Cardiac fibroblast (primary cell): ENCODE measurements at places on chromosomes 4 and X.
A peak's percentile ranks its signal among the peaks of the same experiment; 100 is the strongest.

DNA sequence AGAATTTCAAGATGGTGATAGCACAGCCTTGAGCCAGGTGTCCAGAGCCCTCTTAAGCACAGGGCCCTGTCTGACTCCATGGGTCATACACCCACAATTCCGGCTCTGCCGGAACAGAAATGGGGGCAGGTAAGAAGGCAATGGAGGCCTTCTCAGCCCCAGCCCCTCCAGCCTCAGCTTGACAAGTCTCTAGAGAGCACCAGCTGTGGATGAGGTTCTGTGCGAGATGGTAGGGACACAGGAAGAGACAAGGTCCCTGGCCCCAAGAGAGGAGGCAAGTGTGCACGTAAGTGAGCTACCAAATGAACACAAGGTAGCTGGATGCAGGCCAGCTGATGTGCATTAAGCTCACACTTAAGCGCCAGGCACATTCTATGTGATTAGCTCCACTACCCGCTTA is 2.4 kb upstream of the PRRG3 start:
- DNase-seq: no peak

- no peak for DNase-seq
Measured at GRCh38 chr4:14902342-14902741, 99.9 kb upstream of the CPEB2 start.

GRCh38 chrX:96833333-96833732 is 50.4 kb upstream of the RPA4 start:
- no peak for DNase-seq

DNA sequence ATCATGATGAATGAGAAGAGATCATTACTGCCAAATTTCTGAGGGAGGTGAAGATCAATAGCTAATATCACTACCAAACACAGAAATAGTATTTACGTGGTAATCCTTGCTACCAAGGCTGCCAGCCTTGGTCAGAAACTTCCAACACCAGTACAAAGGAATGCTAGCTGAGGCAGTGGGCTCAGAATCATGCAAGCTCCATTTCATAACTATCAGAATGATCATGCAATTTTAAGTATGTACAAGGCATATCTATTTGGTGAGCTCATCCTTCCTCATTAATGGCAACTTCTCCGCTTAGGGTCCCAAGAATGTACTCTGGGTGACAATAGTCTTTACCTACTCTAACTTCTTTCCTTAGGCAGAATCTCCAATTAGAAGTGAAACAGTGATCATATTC is 135.0 kb downstream of the GPC3 start:
- no peak for DNase-seq

DNA sequence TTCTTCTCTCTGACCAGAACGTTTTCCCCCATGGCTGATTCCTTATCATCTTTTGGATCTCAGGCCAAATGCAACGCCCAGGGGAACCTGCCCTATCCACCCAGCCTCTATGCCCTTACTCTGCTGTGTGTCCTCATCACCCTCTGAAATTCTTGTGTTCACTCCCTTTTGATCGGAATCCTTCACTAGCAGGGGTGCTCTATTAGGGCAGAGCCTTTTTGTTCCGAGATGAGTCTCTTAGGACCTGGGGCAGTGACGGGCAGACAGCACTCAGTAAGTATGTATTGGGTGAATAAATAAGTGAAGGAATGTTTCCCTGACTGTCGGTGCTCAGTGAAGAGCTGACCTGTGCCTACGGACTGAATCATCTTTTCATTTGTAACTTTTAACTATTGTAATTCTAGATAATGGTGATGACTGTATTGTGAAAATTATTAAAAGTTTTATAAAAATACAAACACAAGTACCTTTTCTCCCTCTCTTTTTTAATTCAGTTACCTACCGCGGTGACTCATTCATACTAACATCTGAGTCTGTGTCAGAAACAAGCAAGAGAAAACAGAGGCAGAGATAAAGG is 4.8 kb upstream of the TENM3 start:
- DNase-seq: no peak

GRCh38 chr4:38128478-38129459 is 168.6 kb downstream of the PTTG2 start:
- peak; percentile 49 for DNase-seq

DNA sequence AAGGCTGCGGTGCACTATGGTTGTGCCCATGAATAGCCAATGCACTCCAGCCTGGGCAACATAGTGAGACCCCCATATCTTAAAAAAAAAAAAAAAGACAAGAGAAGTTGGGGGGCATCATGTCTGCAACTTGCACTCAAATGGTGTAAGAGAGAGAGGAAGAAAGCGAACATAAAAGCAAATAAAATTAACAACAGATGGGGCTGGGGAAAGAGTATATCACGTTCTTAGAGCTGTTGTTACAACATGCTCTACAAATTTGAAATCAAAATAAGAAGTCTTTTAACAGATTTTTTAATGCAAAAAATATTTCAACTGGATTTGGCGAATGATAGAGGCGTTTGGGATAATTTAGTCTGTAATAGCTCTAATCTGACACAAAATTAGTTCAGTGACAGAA is 144.9 kb downstream of the FNIP2 start:
- DNase-seq: no peak

DNA sequence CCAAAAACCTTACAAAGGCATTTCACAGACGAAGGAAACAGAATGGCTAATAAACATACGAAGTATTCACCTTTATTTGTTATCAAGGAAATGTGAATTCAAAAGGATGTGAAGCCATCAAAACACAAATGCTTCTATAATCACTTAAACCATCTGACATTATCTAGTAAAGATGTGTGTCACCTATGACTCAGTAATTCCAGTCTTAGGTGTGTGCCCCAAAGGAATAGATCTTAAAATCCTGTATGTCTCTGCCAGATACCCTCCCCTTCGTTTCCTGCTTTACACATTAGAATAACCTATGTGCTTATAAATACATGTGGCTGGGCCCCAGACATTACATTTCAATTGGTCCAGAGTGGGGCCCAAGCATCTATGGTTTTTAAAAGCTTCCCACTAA is 41.8 kb upstream of the CEP135 start:
- DNase-seq: peak; percentile 47

DNA sequence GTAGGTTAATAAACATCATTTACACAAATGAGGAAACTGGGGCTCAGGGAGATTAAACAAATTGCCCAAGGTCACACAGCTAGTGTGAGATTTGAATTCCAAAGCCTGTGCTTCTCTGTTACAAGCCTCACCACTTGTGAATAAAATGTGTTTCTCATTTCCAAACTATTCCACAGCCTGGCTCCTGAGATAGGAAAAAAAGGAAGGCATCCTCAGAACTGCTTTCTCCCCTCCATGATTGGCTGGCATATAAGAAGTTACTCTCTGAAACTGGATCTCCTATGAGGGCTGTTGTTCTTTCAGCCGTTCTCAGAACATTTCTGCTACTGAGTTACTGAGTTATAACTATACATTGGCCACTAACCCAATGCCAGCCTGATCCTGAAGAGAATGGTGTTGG is 237.9 kb downstream of the MAML3 start:
- DNase-seq: no peak

DNA sequence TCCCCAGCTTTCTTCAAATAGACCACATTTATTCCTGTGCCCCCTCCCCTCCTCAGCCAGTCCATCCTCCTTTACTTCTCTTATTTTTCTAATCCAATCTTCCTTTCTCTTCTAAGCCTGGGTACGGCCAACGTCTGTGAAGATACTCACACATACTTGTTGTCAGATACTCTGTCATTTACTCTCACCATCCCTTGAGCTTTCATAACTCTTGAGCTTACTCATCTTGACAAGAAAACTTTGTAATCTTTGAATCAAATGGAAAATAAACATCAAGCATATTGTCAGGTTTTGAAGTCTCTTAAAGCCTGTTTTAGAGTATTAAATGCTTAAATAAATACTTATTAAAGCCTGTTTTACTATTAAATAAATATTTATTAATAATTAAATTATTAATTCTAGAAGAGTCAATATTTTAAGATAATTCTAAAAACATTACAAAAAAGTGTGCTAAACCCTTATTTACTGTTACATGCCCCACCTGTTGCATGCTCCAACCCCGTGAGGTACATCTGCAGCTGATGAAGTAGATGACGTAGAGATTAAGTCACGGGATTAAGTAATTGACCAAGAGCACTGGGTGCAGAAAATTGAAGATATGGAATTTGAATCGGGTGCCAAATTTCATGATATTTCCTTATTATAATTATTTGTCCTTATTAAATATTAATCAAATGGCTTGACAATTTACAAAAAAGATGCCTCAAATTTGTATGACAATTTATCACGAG is 1.5 kb upstream of the TRIML2 start:
- DNase-seq: peak; percentile 62

- no peak for DNase-seq
Measured at GRCh38 chr4:123937581-123937980, 541.0 kb downstream of the SPRY1 start.

DNA sequence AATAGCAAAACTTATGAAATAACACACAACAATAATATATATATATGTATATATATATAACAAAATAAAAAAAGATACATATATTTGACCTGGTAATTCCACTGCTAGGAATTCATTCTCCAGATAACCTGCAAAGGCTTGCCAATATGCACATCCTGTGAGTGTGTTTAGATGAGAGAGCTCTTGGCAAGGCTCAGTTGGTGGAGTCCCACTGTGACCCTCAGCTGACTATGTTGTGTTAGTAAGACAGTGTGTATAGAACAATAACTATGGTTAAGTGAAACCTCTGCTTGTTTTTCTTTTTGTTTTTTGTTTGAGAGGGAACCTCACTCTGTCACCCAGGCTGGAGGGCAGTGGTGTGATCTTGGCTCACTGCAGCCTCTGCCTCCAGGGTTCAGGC is 39.5 kb upstream of the RBMX start:
- peak; percentile 27 for DNase-seq

GRCh38 chrX:73076838-73077237 is 2.5 kb downstream of the PABPC1L2A start:
- peak; percentile 1 for DNase-seq

DNA sequence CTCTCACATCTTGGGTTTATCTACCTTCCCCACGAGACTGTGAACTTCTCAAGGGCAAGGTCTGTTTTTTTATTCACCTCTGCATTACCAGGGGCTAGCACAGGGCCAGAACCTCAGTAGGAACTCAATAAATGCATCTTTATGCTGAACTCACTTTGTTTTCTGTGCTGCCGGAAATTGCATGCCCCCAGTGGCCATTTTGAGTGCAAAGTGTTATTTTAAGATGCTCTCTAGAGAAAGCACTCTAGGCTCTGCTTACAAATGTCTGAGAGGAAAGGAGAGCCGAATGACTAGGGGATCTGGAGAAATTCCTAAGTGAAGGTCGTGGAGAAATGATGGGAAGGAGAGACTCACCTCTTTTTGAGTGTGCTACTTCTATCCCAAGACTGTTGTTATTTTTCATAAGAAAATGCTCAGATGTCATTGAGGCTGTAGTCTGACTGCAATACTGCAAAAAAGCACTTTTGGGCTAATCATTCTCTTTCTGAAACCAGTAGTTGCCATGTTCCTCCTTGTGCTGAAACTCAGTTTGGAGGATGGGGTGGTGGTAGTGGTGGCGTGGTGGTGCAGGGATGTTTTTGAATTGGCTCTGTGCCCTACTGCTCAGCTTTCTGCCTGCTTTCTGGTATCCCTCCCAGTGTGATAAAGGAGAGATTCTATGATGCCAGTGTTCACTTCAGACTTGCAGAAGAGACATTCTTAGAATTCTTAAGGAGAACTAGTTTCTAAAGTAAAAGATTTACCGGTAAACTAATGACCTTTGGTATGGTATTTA is 41.3 kb downstream of the DOCK11 start:
- DNase-seq: peak; percentile 49

DNA sequence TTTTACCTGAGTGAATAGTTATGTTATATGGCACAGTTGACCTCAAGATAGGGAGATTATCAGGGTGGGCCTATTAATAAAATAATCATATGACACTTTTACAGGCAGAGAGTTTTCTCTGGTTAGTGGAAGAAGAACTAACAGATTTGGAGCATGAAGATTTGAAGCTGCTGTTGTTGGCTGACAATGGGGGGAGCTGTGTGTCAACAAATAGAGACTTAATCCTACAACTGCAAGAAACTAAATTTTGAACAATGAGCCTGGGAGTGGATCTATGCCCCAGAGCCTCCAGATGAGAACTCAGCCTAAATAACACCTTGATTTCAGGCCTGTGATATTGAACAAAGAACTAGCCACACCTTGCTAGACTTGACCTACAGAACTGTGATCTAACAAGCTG is 7.2 kb upstream of the CCSER1 start:
- DNase-seq: no peak

GRCh38 chrX:112734290-112734689 is 54.6 kb upstream of the LHFPL1 start:
- peak; percentile 1 for DNase-seq

DNA sequence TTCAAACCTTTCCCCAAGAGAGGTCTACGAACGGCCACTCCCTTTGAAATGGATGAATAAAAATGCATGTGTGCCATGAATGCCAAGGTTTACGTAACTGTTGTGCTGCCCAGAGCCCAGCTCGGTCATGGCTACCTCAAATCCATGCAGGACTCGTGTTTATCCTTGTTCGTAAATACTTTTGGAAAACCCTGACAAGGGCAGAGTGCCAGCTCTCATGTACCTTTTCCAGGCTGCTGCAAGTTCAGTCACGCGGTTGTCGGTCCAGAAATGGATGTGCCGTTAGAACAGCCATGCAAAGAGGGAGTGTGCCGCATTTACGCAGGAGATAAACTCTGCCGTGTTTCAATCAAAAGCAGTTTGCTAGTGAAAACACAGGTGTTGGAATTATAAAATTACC is 123.4 kb downstream of the AMELX start:
- no peak for DNase-seq

GRCh38 chrX:129631849-129632248 is 22.9 kb downstream of the APLN start:
- DNase-seq: no peak

DNA sequence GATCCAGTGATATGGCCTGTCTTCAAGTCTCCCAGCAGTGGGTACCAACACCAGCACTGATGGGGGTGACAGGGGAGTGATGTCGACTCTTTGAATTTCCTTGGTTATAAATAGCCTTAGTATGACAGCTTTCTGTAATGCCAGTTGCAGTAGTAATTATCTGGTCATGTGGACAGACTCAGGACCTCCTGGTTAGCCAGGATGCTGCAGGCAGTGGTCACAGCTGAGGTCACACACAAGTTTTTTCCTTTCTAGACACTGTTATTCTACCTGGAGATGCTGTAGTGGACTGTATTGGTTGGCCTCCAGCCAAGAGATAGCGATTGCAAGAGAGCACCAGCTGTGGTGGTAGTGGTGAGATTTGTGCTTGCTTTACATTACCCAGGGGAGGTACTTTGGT is 63.6 kb downstream of the UPRT start:
- DNase-seq: no peak

DNA sequence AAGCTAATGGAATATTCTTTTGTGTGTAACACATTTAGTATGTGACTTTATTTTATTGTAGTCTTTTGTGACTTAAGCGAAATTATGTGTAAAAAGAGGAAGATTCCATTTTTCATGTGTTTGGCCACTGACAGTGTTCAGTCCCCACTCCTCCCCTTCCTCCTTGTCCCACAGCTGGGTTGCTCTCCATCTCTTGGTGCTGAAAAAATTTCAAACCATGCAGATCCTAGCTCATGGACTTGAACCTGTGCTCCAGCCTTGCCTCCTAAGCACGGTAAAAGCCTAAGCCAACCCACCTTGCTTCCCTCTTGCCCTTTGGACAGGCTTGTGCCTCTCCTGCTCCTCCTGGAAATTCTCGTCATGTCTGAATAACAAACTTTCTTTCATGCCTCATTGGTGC is 2008.5 kb upstream of the TENM3 start:
- no peak for DNase-seq

GRCh38 chr4:53931461-53931961 is 132.9 kb downstream of the CHIC2 start:
- DNase-seq: peak; percentile 64
